Left colon (tissue), 2 donors: ENCODE measurements at places on chromosomes 12 and 14. TPM values are rescaled to one million over a fixed set of nuclear protein-coding genes. Genes with fewer than 3 reads are reported as not detected.

The NFATC4 gene
- total RNA-seq, result 12.8 TPM

The DCD gene
- total RNA-seq, result not detected

The KERA gene
- not detected for total RNA-seq

The CCND2 gene
- 106 TPM for total RNA-seq

The PTGDR gene
- total RNA-seq, result 19.6 TPM

The ACVR1B gene
- 84.7 TPM for total RNA-seq

The TBX5 gene
- total RNA-seq, result not detected

The ATN1 gene
- total RNA-seq, result 78.9 TPM

The SLC10A1 gene
- total RNA-seq, result not detected

- no peak for DNase-seq
These were observed 68.8 kb downstream of the SLCO1A2 start for GRCh38 chr12:21265932-21266331.

DNA sequence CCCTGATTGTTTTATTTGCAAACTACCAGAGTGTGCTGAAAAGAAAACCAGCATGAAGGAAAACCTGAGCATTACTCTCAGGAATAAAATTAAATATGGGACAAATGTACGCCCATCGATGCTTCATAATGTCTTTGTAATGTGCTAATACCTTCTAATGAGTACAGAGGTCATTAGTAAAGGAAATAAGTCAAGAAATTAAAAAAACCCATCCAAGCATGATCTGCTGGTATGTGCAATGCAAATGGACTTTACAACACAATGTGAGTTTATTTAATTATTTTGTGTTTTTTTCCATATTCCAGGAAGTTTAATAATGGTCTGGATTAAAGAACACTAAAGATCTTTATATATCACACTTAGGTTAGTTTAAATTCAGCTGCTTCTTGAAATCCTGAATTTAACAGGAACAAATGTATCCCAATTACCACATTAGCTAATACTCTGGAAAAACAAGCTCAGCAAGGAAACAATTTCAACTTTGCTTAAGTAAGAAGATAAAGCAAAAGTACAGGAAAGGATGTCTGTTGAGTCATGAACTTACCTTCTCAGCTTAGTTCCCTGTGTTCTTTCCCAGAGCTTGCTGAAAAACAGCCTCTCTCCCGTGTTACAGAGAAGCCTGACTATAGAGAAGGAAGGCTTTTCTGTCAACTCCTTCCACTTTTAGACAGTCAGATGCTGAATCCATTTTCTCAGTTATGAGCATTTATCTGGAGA is 179.3 kb upstream of the TMEM260 start:
- DNase-seq, result no peak

DNA sequence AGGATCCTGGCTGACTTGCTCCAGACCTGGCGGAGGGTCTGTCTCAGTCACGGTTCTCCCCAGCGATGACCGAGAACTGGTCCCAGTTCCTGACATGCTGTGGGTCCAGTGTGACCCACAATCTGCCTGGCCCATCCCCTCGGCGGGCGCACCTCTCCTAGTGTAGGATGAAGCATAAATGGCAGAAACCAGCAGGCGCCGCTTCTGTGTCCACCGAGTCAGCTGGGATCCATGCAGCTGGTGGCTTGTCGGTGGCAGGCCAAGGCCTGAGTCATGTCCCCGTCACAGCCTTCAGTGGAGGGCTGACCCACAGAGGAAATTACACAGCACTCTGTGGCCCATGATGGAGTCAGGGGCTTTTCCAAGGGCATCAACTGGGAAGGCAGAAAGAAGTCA is 38.5 kb downstream of the NFKBIA start:
- no peak for DNase-seq

- no peak for DNase-seq
These were observed 206.6 kb downstream of the KIF26A start for GRCh38 chr14:104344818-104345620.

DNA sequence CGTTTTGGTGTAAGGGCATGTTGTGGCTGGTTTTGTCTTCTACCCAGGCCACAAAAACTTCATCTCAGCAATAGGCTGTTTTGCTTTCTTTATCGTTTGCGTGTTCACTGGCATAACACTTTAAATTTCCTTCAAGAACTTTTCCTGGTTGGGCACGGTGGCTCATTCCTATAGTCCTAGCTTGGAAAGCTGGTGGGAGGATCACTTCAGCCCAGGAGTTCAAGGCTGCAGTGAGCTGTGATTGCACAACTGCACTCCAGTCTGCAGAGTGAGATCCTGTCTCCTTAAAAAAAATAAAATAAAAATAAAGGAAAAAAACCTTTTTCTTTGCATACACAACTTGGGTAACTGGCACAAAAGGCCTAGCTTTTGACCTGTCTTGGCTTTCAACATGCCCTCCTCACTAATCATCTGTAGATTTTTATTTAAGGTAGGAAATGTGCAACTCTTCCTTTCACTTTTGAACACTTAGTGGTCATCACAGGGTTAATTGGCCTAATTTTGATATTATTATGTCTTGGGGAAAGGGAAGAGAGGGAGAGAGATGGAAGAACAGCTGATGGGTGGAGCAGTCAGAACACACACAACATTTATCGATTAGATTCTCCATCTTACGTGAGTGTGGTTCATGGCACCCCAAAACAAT is 78.9 kb upstream of the PSMA6 start:
- no peak for DNase-seq

GRCh38 chr14:66242001-66242400 is 244.2 kb upstream of the CCDC196 start:
- no peak for DNase-seq

DNA sequence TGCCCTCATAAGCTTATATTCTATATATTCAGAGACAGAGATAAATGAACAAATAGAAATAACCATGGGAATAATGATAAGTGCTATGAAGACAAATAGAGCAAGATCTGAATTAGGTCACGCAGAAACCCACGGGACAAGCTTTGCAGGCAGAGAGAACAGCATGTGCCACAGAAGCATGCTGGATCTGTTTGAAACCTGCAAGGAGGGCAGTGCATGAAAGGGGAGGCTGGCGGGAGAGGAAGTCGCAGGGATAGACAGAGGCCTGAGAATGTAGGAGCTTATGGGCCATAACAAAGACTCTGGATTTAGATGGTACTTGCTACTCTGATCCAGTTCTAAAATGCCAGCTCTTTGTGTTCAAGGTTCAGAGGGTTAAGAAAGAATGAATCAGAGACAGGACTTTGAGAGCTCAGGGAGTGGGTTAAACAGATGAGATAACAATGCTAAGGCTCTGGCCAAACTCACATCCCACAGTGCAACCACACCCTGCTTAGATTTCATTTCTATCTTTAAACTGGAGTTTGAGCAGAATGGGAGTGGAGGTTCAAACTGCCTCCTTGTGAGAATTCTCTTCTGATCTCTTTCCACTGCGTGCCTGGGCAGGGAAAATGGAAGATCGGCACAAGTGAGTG is 49.2 kb upstream of the PPP1R12A start:
- no peak for DNase-seq

GRCh38 chr12:10218021-10218420 is 5.3 kb downstream of the GABARAPL1 start:
- DNase-seq, result no peak

- DNase-seq, result no peak
These were observed 2.0 kb downstream of the DDIT3 start for GRCh38 chr12:57518176-57518919.

GRCh38 chr12:28258998-28259397 is 68.7 kb downstream of the CCDC91 start:
- no peak for DNase-seq

DNA sequence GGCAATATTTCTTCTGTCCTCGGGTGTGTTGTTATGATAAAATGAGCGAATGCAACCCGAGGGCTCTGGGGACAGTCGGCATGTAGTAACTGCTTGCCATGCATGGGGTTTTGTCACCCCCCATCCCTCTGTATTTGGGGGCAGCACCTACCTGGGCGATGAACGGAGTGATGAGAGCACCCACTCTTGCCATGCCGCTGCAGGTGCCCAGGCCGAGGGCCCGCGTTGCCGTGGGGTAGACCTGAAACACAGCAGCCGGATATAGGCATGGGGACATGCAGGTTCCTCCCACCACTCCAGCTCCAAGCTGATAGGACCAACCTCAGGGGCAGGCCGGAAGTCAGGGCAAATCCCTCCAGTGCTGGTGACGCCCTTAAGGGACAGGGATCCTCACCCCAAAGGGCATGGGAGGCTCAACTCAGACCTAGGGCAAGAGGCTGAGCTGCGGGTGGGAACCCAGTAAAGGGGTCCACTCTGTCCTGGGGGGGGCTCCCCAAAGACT is 35.8 kb downstream of the DAO start:
- DNase-seq, result no peak

GRCh38 chr12:121558956-121559355 is 21.9 kb downstream of the KDM2B start:
- no peak for DNase-seq

DNA sequence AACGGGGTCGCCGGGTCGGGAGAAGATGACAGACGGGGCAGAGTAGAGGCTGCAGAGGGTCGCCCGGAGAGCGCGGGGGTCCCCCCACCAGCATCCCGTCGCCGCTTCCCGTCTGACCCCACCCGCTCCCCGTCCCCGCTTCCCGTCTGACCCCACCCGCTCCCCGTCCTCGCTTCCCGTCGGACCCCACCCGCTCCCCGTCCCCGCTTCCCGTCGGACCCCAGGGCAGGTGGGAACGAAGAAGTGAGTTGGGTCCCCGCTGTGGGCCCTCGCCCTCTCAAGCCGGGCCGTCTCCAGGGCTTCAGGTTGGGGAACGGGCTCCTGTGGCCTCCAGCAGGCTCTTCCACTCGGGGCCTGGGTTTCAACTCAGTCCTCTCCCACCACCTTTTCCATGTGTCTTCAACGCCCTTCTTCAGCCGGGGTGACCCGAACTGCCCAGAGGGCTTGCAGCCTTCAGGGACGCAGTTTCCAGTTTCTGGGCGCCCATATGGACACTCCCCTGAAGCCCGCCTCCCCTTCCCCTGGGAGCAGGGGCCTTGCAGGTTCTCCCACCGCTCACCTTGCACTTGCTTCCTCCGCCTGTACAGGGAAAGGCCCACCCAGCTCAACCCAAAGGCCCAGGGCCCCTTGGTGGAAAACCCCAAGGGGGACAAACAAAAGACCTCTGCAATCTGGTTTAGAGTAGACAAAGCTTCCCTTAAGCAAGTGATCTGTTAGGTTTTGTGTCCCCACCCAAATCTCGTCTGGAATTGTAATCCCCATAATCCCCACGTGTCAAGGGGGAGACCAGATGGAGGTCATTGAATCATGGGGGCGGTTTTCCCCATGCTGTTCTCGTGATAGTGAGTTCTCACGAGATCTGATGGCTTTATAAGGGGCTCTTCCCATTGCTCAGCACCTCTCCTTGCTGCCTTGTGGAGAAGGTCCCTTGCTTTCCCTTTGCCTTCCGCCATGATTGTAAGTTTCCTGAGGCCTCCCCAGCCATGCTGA is 66.5 kb downstream of the TNFAIP2 start:
- DNase-seq, result no peak

- DNase-seq, result no peak
These were observed 2.4 kb upstream of the GLS2 start for GRCh38 chr12:56490360-56490759.

DNA sequence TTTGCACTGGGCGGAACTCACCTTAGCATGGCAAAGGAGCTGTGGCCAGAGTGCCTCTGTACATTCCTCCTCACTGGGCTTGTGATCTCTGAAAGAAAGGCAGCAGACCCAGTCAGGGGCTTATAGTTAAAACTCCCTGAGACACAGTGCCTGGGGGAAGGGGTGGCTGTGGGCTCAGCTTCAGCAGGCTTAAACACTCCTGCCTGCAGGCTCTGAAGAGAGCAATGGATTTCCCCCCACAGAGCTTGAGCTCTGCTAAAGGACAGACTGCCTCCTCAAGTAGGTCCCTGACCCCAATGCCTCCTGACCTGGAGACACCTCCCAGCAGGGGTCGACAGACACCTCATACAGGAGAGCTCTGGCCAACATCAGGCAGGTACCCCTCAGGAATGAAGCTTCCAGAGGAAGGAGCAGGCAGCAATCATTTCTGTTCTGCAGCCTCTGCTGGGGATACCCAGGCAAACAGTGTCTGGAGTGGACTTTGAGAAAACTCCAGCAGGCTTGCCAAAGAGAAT is 327.5 kb upstream of the SLC16A7 start:
- no peak for DNase-seq

GRCh38 chr12:116336542-116337065 is 59.1 kb upstream of the MED13L start:
- no peak for DNase-seq

DNA sequence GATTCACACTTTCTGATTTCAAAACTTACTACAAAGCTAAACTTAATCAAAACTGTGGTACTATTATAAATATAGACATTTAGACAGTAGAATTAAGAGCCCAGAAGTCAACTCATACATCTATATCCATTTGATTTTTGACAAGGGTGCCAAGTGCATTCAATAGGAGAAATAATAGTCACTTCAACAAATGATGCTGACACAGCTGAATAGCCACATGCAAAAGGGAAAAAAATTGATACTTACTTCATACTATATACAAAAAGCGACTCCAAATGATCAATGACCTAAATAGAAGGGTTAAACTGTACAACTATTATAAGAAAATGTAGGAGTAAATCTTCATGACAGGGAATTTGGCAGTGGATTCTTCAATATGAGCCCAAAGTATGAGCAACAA is 40.7 kb upstream of the SYT10 start:
- DNase-seq, result no peak

DNA sequence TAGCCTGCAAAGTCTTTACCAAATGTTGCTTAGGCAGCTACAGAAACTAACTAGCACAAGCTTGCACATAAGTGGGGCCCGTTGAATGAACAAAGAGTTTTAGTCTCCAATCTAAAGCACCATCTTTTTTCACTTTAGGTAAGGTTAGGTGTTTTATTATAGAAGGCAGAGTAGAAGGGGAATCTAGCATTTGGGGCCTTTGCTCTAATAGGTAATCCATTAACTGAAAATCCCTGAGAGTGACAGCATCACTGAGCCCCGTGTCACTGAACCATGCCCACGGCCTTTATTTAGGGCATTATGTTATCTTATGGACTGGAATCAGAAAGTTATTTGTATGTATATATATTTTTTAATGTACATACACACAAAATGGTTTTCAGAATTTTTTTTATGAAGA is 25.1 kb downstream of the CPNE8 start:
- no peak for DNase-seq

GRCh38 chr14:95696741-95697140 is 10.5 kb downstream of the TCL1B start:
- DNase-seq, result no peak

- DNase-seq, result no peak
These were observed 23.2 kb upstream of the RAP1B start for GRCh38 chr12:68587448-68587873.

DNA sequence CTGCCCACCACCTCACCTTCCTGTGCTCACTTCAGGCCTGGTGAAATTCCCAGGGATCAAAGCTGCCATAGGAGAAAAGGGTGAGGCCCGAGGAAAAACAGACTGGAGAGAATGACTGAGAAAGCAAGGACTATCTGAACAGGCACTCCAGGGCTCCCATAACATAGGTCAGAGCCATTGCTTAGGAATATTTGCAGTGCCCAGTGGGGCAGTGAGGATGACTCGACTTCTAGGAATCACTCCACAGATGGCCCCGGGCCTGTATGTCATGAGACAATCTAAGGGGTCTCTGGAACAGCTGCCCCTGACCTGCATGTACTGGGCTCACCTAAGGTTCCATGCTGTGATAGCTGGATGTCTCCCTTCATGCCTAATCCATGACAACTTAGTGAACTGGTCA is 51.6 kb downstream of the GPHB5 start:
- no peak for DNase-seq
